ENCODE measurements at places on chromosomes 11 and 22. TPM values are rescaled to one million over a fixed set of nuclear protein-coding genes. Genes with fewer than 3 reads are reported as not detected.

Gene DAGLA
- total RNA-seq, result 2.7 TPM

Gene SPA17
- 6.3 TPM for total RNA-seq

Gene MMP8
- total RNA-seq, result not detected

DNA sequence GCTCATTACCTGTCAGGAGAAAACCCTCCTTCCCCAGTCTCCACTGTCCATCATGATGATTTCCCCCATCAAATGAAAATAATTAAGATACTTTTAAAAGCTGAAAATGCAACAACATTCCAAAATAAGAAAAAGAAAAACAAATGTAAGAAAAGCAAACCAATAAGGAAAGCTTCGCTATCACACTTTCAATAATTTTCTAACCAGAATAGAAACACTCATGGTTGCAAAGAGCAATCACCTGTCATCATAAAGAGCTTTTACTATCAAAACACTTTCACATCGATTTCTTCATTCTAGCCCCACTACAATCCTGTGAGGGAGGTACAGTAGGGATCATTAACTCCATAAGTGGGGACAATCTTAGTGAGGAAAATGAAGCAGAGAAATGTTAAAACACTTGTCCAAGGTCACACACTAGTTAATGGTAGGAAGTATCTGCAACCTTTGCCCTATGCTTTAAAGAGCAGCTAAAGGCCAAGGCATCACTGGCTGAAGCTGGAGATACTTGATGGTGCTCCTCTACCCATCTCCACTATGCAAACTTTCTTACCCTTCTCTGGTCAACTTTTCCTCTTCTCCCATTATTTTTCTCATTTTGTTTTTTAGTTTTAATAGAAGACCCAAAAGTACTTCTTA lies 2.6 kb downstream of the RBM4B start:
- no peak for DNase-seq

GRCh38 chr11:64753019-64753379 lies 6.8 kb downstream of the PYGM start:
- no peak for DNase-seq

DNA sequence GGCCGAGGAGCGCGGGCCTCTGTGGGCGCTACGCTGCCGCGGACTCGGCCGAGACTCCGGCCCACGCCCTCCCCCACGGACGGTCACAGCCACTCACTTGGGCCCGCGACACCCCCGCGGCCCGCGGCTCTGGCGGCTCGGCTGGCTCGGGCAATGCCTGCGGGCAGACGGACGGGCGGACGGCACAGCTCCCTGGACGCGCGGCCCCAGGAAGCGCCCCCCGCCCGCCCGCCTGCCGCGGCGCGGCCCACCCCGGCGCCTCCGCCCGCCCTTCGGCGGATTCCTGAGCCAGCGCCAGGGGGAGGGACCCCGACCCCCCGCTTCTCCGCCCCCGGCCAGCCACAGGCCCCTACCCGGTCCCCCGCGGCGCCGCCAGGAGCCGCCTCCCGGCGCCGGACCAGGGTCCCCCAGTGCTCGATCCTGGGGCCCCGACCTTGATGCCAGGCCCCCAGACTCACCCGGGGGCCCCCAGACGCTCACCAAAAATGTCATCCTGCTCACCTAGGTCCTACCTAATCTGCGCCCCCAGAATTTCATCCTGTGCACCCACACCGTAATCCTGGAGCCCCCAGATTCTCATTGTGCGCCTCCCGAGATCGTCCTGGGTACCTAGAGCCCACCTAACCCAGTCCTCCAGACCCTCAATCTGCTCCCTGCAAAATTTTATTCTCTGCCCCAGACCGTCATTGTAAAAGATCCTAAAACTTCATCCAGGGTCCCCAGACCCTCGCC lies at the start of gene EFEMP2:
EFEMP2 (minus strand) TSS at position 215 of the 732 bp plus-strand sequence. CDS start 446 bp downstream, outside the sequence.
- DNase-seq, result no peak

DNA sequence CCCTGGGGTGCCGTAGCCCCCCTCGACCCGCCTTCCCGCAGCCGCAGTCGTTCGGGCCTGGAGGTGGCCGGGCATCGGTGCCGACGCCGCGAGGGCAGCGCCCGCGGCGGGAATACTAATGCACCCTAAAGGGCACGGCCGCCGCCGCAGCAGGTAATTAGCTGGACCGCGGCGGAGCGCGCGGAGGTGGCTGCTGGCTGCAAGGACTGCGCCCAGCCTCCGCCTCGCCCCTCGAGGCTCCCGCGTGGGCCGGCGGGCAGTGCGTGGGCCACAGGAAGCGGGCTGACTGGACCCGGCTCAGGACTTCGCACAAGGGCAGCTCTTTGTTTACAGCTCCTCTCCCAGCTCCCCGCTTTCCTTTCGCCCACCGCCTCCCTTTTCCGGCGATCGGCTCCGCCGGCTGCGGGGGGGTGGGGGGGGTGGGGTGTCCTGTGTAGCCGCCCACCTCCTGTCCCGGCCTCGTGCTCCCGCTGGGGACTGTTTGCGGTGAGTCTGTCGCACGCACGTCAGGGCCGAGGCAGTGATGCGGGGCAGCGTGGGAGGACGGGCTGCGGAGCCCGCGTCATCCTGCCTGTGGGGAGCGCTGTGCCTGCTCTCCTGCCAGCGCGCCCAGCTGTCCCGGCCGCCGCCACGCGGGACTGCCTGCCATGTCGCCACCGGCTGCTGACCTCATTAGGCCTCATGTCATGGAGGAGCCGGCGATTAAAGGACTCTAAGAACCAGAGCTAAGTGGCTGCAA lies 53.2 kb downstream of the GRIK4 start:
- no peak for DNase-seq

DNA sequence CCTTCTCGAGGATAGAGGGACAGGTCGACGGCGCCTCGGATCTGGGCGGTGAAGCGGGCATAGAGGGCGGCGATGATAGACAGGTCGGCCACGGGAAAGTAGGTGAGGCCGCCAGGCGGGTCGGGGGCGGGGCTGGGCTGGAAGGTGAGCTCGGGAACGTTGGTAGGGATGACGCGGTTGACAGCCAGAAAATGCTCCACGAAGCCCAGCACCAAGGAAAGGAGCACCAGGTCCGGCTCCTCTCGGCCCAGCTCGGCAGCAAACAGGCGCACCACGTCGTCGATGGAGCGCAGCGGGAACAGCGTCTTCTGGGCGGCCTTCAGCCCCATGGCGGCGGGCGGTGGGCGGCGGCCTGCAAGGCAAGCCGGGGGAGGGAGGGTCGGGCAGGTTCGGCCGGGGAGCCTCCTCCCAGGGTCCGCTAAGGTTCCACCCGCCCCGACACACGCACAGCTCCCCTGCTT lies 540 bp downstream of the MEN1 start:
- DNase-seq, result no peak

- DNase-seq, result no peak
Measured at GRCh38 chr11:44110231-44110679, 14.8 kb downstream of the EXT2 start.

DNA sequence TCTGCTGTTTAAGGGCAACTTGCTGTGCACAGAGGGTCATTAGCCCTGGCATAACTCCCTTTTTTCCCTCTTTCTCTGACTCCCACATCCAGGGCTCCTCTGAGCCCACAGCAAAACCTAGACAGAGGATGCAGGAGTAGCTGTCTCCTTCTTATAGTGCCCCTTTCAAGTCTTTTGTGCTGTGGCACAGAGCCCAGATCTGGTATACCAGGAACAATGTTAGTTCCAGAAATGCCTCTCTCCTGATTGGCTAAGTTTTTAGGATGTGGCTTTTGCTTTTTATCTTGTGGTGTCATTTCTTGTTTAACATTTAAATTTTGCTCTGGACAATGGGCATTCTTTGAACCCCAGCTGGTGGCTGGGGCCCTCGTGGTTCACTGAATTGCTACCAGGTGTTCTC lies 25.6 kb upstream of the RRM1 start:
- no peak for DNase-seq

DNA sequence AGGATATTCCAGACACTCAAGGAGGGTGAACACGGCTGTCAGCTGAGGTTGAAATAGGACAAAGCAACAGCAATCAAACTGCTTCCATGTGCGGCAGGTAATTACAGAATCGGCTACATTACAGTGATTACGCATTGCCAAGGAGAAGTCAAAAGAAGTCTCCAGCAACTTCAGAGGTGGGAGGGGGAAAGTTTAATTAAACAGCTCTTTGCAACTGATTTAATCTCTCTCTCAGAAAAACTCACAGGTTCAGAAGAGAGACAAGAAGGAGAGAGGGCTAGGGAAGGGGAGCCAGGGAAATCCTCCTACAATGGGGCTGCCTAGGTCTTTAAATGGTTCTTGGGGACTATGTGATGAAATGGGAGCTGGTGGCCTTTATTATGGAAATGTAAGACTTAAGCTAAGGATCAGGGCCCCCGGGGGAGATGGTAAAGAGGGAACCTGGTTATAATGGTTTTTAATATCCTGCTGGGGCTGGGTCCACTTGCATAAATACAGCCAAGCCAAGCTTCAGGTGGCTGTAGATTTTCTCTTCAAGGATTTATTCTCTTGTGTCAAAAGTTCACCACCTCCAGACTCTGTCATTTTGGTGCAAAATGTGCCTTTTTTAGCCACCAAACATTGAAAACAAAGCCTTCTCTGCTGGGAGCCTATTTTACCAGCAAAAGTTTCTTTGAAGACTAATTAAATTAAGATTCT lies 354.7 kb upstream of the NARS2 start:
- DNase-seq, result no peak

DNA sequence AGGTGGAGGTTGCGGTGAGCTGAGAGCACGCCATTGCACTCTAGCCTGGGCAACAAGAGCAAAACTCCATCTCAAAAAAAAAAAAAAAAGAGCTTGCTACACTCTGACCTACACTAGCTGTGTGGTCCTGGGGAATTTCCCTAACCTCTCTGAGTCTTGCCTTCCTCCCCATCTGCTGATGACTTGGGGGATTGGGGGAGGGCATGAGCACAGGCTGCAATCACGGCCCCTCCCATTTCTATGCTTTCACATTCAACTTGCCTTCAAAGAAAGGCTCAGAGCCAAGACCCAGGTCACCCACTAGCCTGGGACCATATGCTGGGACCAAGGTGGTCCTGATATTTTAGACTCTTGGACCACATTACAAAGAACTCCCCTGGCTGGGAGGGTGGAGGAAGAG lies 39.8 kb upstream of the TEF start:
- no peak for DNase-seq

DNA sequence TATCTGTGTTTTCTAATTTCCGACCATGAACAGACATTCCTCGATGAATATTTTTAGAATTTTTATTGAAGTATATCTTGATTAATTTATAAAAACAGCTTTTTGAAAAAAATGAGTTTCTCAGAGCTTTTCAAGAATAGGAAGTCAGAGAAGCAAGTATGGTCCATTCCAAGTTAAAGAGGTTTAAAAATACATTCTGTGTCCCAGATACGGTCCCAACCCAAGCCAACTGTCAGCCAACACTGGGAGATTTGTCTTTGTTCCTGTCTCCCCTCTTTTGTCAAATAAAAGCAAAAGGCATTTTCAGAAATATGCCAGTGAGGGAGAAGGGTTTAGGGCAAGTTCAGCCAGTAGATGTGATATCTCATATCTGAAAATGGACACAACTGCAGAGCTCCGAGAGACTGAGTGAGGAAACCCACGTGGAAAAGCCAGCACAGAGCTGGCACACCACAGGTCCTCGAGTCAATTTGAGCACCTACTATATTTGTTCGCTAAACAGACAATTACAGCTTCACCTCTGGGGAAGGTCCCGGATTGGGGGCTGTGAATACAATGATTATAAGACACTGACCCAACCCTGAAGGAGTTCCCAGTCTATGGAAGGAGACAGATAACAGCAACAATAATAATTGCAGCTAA lies 59.8 kb downstream of the C11orf91 start:
- no peak for DNase-seq

DNA sequence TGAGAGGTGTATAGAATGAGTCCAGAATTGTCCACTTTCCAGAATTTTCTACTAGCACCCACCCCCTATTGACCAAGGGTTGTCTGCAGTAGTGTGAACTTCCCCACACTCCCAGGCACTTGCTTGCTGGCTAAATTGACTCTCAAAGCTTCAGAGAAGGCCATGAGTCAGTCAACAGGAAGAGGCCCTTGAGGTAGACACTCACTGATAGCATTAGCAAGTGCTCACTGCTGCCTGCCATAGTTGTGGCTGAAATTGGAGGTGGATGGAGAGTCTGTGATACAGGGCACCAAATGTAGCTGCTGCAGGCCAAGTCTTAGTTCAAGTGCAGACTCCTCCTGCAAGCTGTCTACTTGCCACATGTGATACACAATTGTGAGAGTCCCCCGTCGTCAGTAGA lies 156.8 kb downstream of the SPON1 start:
- DNase-seq, result no peak

DNA sequence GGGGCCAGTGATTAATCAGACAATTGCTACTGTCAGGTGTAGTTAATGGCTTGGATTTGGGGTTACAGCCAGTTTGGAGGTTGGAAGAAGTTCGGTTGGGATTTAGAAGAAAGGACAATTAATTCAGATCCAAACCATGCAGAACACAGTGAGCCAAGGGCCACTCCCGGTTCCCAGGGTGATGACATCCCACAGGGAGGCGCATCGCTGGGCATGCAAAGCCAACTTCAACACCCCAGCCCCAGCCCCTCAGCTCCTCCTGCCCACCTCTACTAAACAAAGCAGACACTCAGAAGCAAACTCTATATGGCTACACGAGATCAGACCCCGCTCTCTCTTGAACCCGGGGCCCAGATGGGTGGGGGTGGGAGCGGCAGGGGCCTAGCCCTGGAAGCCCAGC lies 10.2 kb downstream of the MB start:
- DNase-seq, result no peak

DNA sequence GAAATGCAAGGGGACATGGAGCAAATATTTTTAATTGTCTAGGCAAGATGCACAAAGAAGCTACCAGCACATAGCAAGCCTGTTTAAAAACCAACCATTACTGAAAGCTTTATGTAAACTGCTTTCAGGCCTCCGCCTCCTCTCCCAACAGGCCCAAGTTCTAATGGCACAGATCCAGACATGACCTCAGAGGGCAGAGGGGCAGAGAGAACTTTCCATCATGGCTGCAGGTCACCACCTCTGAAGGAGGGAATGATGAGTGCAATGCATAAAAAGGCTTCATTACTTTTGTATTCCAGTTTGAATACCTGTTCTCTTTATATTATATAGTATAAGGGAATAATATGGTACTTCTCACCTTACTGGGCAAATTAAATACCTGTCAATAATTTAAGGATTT lies 15.2 kb downstream of the DDX17 start:
- DNase-seq, result peak; percentile 70

DNA sequence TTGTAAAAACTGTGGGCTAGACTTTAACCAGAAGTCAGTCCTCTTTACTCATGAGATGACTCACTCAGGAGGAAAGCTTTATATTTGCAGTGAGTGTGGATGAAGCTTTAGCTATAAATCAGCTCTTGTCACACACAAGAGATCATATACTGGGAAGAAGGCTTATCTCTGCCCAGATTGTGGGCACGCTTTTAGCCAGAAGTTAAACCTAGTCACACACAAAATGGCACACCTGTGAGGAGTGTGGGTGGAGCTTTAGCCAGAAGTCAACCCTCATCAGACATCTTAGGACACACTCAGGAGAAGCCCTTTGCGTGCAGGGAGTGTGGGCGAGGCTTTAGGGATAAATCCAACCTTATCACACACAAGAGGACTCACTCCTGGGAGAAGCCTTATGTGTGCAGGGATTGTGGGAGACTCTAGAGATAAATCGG lies 706.9 kb upstream of the LUZP2 start:
- no peak for DNase-seq

- DNase-seq, result no peak
Measured at GRCh38 chr11:74524501-74524900, 31.0 kb upstream of the LIPT2 start.
